ENCODE measurements at places on chromosomes 1 and 21. TPM values are rescaled to one million over a fixed set of nuclear protein-coding genes. Genes with fewer than 3 reads are reported as not detected.

Gene WRAP73
- 8.5 TPM for total RNA-seq

Gene GCSAML
- total RNA-seq: 0.09 TPM

Gene TCHHL1
- not detected for total RNA-seq

Gene TCHH
- total RNA-seq: under 0.01 TPM

Gene RSPO1
- 0.09 TPM for total RNA-seq

Gene HAO2
- total RNA-seq: 0.13 TPM

Gene SIPA1L2
- 24.6 TPM for total RNA-seq

Gene SYT2
- total RNA-seq: 0.04 TPM

Gene PLD5
- total RNA-seq: 1.7 TPM

Gene ICOSLG
- total RNA-seq: 1.9 TPM

Gene TRIM58
- total RNA-seq: 1.6 TPM

Gene GBP1
- 7.8 TPM for total RNA-seq

Gene PPP1R12B
- 81.8 TPM for total RNA-seq

Gene OR6N2
- not detected for total RNA-seq

Gene PTGER3
- total RNA-seq: 1.4 TPM

Gene KRTAP12-2
- not detected for total RNA-seq

Gene S100A3
- 0.31 TPM for total RNA-seq

Gene DIO1
- not detected for total RNA-seq

Gene PRRX1
- 222 TPM for total RNA-seq

Gene IFI44L
- total RNA-seq: 2.6 TPM

Gene MSH4
- total RNA-seq: 0.44 TPM

Gene WDR77
- total RNA-seq: 27.5 TPM

Gene LCE1C
- total RNA-seq: not detected

Gene CALML6
- total RNA-seq: 162 TPM

Gene FMN2
- 0.27 TPM for total RNA-seq

Gene WDTC1
- 11.3 TPM for total RNA-seq

Gene PLA2G4A
- total RNA-seq: 7.1 TPM

Gene BARHL2
- not detected for total RNA-seq

Gene SPATA1
- 1.8 TPM for total RNA-seq

Gene GBP3
- 2.3 TPM for total RNA-seq

Gene FMO2
- 0.44 TPM for total RNA-seq

Gene CHTOP
- 45.0 TPM for total RNA-seq

Gene CXADR
- 0.44 TPM for total RNA-seq

Gene OR14C36
- not detected for total RNA-seq

Gene RPS6KA1
- 5.3 TPM for total RNA-seq

Gene PGLYRP3
- total RNA-seq: not detected

Gene GPR157
- 1.3 TPM for total RNA-seq

Gene FAM89A
- 8.7 TPM for total RNA-seq

Gene KRTAP19-3
- total RNA-seq: not detected

Gene ASPM
- 14.2 TPM for total RNA-seq

Gene PTAFR
- total RNA-seq: 1.6 TPM

Gene AKNAD1
- 1.2 TPM for total RNA-seq

Gene FLG
- total RNA-seq: not detected

Gene SPATA45
- total RNA-seq: 0.44 TPM

Gene ETV3
- 9.8 TPM for total RNA-seq

Gene CYP4B1
- not detected for total RNA-seq

Gene ESRRG
- total RNA-seq: 20.3 TPM

Gene MXRA8
- total RNA-seq: 87.9 TPM

Gene CAMK2N1
- 1.7 TPM for total RNA-seq

Gene TINAGL1
- total RNA-seq: 31.8 TPM

Data from muscle of leg (tissue), 16 donors.